Aortic smooth muscle cell (primary cell): ENCODE measurements at places on chromosomes 4 and X. TPM values are rescaled to one million over a fixed set of nuclear protein-coding genes. Genes with fewer than 3 reads are reported as not detected.

Gene GASK1B
- total RNA-seq: 11.9 and 25.1 TPM in 2 replicates

Gene HGFAC
- not detected in 2 replicates for total RNA-seq

Gene DMP1
- total RNA-seq: not detected in 2 replicates

Gene HSFX1
- 0.66 and 0.75 TPM in 2 replicates for total RNA-seq

Gene CNGA2
- not detected in 2 replicates for total RNA-seq

Gene PCDH10
- 26.4 and 50.9 TPM in 2 replicates for total RNA-seq

Gene MAP3K15
- not detected in 2 replicates for total RNA-seq

Gene FAM241A
- total RNA-seq: 1.6 TPM in 2 replicates

Gene RPS6KA3
- 49.0 and 55.8 TPM in 2 replicates for total RNA-seq

Gene COX7B2
- not detected in 2 replicates for total RNA-seq

Gene MAGEA8
- not detected in 2 replicates for total RNA-seq

Gene FAM184B
- not detected in 2 replicates for total RNA-seq

Gene NHS
- 6.8 and 7.5 TPM in 2 replicates for total RNA-seq

Gene APLN
- total RNA-seq: 3.1 and 9.2 TPM in 2 replicates

Gene ARSJ
- total RNA-seq: 32.1 and 36.2 TPM in 2 replicates

Gene FAM9C
- not detected in 2 replicates for total RNA-seq

Gene ADH1B
- total RNA-seq: 3,268 and 4,233 TPM in 2 replicates

Gene JAKMIP1
- total RNA-seq: not detected in 2 replicates

Gene SSX2
- total RNA-seq: not detected in 2 replicates

Gene PJA1
- 21.9 and 23.9 TPM in 2 replicates for total RNA-seq

Gene EVC2
- 9.2 and 9.6 TPM in 2 replicates for total RNA-seq

Gene GAGE12F
- total RNA-seq: not detected in 2 replicates

Gene TKTL2
- total RNA-seq: not detected in 2 replicates

Gene UBQLN2
- 6.1 and 9.5 TPM in 2 replicates for total RNA-seq

Gene SFRP2
- total RNA-seq: not detected in 2 replicates

Gene PLAC8
- not detected in 2 replicates for total RNA-seq

Gene PGAM4
- total RNA-seq: not detected in 2 replicates

Gene TMEM175
- total RNA-seq: 15.7 and 16.7 TPM in 2 replicates

Gene HEPH
- 110 and 124 TPM in 2 replicates for total RNA-seq

Gene GLOD5
- not detected in 2 replicates for total RNA-seq

Gene TBC1D8B
- 9.4 and 11.3 TPM in 2 replicates for total RNA-seq

Gene SORCS2
- total RNA-seq: under 0.01 and 0.40 TPM in 2 replicates

Gene S100P
- not detected in 2 replicates for total RNA-seq

Gene NHSL2
- total RNA-seq: 2.2 and 9.1 TPM in 2 replicates

Gene NWD2
- not detected in 2 replicates for total RNA-seq

Gene GPR50
- total RNA-seq: not detected in 2 replicates

Gene TBC1D1
- 124 and 126 TPM in 2 replicates for total RNA-seq

Gene GLRB
- total RNA-seq: 6.2 and 11.1 TPM in 2 replicates
